Naive thymus-derived CD8-positive, alpha-beta T cell (primary cell): ENCODE measurements at places on chromosomes 7 and 10.
A peak's percentile ranks its signal among the peaks of the same experiment; 100 is the strongest.

DNA sequence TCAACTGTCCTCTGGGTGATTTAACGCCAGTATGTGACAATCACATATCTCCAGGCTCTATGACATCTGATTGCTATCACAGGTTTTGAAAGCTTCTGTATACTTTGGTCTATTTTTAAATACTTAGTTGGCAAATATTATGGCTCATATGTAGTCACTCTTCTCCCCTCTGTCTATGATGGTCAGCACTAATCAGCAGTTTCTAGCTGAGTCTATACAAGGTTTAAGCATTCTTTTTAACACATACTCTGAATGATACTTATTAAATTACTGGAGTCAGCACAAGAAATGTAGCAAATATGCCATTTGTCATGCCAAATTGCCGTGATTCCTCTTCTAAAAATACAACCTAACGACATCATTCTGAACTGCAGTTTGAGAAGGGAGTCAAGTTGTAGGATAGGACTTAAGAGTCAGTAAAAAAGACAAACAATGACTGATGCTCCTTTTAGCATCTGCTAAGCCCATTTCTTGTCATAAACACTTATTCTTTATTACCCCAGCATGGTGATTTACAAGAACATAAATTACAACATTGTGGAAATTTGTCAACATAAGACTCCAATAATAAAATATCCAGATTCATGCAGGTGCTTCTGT lies 947.8 kb downstream of the XPNPEP1 start:
- DNase-seq, result no peak

GRCh38 chr7:30476459-30477145 lies 2.0 kb downstream of the NOD1 start:
- no peak for DNase-seq

DNA sequence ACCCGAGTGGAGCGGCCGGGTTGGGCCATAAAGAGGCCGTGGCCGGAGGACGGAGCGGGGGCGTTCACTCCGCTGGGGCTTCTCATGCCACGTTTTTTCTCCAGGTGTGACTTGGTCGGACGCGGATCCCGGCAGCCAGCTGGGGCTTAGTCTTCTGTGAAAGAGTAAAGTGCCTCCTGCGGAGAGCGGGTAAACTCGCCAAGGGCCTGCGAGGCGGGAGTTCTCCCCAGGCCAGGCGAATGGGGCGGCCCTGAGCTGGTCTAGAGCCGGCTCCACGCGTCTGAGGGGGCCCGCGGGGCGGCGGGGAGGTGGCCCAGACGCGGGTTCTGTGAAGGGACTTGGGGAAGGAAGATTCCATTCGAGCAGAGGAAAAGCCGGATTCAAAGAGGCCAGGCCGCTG lies 86.3 kb upstream of the VIPR2 start:
- no peak for DNase-seq

- DNase-seq, result no peak
These were observed 20.7 kb upstream of the PRF1 start for GRCh38 chr10:70622981-70623844.

DNA sequence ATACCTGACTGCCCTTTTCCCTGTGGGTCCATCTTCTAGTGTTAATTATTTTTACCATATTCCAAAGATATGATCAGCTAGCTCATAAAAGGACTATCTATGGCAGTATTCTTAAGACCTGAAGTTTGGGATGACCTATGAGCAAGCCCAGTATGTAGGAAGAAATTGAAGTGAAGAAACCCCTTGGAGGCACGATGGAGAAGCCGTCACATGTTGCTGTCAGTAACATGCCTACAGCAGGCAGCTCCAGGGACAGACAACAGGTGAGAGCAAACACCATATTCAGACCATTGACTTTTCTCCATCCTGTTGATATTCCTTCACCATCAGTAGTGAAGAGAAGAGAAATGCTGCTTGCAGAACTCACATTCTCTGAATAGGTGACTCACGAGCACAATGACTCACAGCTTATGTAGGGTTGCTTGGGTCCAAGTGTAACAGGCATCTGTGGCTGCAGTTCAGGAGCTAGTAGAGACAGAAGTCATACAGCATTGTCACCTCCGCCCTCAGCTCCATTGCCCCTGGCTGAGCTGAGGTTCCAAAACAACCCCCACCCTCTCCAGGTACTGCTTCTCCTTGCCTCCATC lies 8.4 kb upstream of the LYZL2 start:
- DNase-seq, result no peak

DNA sequence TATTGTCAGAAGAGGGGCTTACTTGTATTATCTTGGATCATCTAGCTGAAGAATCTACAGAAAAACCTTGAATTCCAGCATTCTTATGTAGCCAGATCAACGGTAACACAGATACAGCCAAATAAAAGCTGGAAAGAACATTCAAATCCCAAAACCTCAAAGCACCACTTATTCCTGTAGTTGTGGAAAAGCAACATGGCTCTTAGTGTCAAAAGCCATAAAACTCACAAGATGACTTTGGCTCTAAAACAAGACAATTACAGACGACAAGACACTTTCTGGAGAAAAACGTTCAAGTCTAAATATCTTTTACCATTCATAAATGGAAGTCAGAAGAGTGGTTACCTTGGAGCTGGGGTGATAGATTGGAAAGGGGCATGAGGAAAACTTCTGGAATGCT lies 173.0 kb downstream of the HERPUD2 start:
- no peak for DNase-seq

DNA sequence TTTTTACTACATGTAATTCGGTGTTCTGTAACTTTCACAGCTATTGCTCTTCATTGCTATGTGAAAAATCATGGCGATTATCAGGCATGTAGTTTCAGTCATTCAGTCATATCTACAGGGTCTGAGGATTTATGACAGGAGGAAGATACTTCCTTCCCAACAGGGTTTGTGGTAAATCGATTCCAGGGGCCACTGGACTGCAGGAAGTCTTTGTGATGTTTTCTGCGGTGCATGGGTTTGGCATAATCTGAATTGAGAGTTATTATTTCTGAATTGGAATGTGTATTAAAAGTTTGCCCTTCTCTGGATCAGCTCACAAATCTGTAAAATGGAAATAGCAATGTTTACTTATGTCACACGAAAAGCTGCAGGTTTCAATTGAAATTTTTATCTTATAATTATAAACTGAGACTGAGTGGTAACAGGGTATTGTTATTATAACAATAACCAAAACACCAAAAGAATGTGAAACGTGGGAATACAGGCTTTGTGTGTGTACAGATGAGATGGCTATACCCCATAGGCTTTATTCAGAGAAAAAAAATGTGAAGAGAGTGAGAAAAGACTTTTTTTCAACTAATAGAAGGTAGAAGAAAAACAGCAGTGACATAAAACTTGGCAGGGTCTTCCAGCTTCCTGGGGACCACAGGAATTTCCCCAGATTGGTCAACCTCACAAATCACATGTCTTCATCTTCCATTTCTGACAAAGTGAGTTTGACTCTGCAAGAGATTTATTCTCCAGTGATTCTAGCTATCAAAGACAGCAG lies 307.7 kb upstream of the NFE2L3 start:
- no peak for DNase-seq

DNA sequence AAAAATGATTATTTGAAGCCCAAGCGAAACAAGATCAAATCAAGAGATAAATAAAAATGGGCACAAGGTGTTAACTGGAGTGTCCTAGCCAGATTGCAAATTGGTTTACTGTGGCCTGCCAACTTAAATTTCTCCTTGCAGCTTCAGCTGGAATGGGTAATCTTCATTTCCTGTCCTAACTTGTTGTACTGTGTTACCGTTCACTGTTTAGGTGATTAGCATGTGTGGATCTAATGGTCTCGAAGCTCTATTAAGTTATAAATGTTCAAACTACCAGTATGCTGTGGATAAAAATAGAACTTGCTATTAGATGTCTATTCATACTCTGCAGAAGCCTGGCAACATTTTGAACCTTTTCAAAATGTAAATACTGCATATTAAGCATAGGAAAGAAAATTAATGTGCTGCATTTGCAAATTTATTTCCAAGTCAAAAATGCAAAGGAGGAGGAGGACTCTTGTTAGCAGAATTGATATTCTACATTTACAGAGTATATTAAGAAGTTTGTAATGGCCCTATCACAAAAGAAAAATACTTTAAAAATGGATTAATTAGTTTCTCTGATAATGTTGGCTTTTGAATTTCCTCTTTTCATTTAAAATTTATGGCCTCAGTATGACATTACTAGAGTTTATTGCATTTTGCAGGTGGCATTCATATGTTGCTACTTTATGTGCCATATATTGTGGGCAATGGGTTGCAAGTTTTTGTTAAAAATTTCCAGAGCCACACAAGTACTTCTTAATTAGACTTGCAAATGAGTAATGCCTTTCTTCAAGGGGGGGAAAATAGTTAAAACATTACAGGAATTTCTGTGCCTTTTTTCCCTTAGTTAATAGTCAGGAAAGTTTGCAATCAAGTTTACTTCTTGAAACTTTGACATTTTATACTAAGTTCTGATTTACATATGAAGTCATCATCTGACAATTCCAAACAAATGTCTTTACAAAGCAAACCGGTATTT lies 92.1 kb downstream of the CABCOCO1 start:
- DNase-seq, result no peak

DNA sequence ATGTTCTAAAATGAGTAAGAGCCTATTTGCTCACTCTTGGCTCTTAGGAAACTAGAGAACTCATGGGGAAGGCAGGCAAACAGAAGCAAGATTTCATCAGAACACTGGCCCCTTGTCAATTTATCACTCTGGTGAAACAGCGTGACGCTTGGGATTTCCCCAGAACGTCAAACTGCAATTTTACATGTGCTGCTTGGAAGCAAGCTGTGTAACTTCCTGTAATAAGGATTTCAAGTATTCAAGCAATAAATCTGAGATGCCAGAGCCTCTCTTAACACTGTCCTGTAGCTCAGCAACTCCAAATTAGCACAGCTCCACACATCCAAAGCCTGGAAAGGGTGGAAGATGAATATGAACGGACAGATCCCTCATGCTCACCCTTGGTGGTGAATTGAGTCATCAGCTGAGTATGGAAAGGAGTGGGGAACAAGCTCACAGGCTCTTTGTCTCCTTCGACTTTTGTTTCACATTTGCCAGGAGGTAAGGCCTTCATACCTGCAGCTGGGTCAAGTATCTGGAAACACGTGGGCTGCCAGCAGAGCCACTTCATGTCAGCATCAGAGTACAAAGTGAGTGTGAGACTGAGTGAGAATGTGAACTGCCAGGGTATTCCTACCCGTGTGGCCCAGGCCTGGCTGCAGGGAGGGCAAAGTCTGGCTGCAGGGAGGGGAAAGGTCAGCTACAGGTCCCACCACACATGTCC lies 140.4 kb upstream of the NAMPT start:
- no peak for DNase-seq

- DNase-seq, result no peak
These were observed 215.5 kb downstream of the PCDH15 start for GRCh38 chr10:54585572-54585971.

DNA sequence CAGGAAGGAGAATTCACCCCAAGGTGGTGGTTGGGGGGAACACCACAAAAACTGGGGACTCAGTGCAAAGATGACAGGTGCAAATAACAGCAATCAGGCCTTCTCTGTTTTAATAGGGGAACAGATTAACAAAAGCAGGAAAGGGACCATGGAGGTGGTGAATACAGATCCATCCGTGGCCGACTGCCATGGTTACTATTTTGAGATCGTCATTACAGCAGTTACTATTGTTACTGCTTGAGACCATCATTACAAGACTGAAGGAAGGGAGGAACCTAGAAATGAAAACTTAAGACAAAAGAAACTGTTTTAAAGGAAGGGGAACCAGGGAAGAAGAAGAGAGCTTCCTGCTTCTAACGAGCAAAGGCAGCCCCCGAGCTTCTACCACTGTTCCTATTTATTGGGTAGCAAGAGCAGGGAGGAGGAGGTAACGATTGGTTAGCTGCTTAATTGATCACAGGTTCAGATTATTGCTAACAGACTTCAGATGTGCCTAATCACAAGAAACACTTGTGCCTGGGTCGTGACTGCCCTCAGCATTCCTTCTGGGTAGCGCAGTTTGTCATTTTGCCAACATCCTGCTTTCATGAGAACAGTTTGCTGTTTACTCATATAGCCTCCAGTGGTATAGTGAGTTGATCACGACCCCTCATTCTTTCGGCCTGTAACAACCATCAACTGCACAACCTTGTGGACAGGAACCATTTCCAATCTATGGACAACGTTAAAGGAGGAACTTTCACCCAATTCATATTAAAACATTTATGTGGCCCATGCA lies 216.3 kb downstream of the CHCHD3 start:
- no peak for DNase-seq

DNA sequence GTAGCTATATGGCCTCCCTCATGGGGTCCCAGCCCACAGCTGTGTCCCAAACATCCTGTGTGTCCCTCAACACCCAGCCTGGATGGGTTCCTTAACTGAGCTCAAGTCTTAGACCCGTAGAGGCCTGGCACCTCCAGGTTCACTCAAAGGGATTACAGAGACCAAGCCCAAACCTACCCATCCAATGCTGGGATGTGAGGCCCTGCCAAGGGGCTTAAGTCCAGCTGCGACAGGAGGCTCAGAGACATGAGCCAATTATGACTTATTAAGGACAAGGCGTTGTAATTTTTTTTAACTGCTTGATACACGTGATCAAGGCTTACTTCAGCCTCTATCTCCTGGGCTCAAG lies 105.6 kb upstream of the RET start:
- no peak for DNase-seq

DNA sequence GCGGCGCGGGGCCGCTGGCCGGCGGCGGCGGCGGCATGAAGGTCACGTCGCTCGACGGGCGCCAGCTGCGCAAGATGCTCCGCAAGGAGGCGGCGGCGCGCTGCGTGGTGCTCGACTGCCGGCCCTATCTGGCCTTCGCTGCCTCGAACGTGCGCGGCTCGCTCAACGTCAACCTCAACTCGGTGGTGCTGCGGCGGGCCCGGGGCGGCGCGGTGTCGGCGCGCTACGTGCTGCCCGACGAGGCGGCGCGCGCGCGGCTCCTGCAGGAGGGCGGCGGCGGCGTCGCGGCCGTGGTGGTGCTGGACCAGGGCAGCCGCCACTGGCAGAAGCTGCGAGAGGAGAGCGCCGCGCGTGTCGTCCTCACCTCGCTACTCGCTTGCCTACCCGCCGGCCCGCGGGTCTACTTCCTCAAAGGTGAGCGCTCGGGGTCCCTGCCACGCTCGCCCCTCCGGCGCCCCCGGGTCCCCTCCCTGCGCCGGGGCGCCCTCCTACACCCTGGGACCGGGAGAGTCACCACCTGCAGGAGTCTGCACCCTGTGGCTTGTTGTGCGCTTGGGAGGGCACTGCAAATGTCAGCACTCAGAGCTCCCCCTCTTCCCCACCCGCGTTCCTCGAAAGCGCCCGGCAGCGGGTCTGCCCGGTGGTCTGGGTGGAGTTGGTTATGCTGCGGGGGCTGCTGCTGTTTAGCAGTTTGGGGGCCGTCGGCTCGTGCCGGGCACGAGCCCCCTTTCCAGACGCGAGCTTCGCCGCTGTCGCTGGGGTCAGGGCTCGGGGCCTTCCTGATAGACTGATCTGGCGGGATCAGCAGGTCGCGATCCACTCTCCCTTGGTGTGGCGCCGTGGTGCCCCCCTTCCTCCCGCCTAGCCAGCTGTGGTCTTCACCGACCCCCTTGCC lies 627 bp downstream of the DUSP5 start:
- peak; percentile 58 for DNase-seq

DNA sequence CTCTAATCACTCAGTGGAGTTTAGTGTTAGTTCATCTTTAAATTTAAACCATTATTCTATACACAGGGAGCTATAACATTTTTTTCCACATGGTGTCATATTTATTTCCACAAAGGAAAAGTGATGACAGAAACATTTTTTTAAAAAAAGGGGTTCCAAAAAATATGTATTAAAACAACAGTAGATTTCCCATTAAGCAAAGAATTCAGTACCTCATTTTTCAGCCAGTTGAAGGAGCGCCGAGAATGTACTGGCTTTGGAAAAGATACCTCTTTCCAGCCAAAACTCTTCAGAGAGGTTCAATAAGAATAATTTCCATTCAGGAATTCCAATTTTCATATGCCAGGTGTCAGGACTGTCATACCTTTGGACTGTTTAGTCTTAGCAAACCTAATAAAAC lies 250.5 kb upstream of the MEOX2 start:
- no peak for DNase-seq
